Fibroblast of skin of back (primary cell): ENCODE measurements at places on chromosomes 2 and 18.

- no peak for DNase-seq
Observed at GRCh38 chr2:201746551-201746950, 34.2 kb downstream of the ALS2 start.

DNA sequence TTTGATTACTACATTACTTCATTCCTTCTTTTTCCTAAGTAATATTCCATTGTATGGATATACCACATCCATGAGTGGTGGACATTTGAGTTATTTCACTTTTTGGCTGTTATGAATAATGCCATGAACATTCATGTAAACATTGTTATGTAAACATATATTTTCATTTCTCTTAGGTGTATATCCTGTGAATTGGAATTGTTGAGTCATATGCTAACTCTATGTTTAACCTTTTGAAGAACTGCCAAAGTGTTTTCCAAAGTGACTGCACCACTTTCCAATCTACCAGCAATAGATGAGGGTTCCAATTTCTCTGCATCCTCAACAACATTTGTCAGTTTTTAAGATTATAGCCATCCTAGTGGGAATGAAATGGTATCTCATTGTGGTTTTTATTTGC is 42.7 kb upstream of the CXXC1 start:
- no peak for DNase-seq

- DNase-seq = no peak
Observed at GRCh38 chr2:164182116-164182627, 439.1 kb downstream of the GRB14 start.

- no peak for DNase-seq
Observed at GRCh38 chr18:76265497-76266235, 229.4 kb downstream of the ZNF516 start.

DNA sequence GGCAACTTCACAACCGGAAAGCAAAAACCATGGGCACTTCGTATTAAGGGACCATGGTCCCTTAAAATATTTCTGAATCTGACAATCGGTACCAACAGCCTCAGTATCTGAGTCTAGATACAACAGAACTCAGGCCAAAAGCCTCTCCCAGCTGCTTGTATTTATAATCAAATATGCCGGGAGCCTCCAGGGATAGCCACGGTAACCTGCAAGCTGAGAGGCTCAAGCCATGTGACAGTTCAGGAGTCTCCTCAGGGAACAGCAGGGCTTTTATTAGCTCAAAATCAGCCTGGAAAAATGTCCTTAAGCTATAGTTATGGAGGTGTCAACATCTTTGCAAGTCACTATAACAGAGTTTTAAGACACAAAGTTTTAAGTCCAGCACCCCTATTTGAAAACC is 352.8 kb upstream of the GYPC start:
- DNase-seq = no peak

GRCh38 chr2:217906798-217907197 is 96.0 kb downstream of the TNS1 start:
- DNase-seq = no peak
